ENCODE measurements at places on chromosomes 1 and 21.

GRCh38 chr1:208387908-208388811 lies 144.0 kb upstream of the PLXNA2 start:
- DNase-seq, result no peak

GRCh38 chr1:1397839-1398523 lies 1.2 kb downstream of the CCNL2 start:
- DNase-seq, result no peak

GRCh38 chr1:64320007-64320406 lies 116.6 kb downstream of the UBE2U start:
- no peak for DNase-seq

DNA sequence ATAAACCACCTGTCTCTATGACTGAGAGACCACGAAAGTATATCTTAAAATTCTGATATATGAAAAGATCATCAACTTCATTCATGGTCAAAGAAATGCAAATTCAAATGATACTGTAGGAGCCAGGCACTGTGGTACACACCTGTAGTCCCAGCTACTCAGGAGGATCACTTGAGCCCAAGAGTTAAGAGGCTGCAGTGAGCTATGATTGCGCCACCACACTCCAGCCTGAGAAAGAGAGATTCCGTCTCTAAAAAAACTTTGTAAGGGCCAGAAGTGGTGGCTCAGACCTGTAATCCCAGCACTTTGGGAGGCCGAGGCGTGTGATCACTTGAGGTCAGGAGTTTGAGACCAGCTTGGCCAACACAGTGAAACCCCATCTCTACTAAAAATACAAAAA lies 17.0 kb downstream of the RERE start:
- no peak for DNase-seq

DNA sequence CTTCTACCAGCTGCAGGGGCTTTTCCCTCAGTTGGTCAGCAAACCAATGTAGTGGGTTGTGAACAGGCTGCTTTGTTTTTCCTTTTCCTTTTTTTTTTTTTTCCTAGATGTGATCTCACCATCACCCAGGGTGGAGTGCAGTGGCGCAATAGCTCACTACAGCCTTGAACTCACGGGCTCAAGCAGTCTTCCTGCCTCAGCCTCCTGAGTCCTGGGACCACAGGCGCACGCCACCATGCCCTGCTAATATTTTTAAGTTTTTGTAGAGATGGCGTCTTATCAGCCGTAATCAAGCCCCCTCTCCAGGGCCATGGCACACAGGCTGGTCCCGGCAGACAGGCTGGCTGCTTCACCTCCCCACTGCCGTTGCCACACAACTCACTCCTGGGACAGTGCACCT lies 3.4 kb upstream of the TRIM11 start:
- DNase-seq, result no peak

- DNase-seq, result no peak
Observed at GRCh38 chr21:28089599-28090441, 902.9 kb downstream of the LTN1 start.

- no peak for DNase-seq
Observed at GRCh38 chr1:202923533-202923932, 3.5 kb downstream of the KLHL12 start.

GRCh38 chr1:22709891-22710700 lies 543 bp upstream of the EPHB2 start:
- DNase-seq, result no peak

DNA sequence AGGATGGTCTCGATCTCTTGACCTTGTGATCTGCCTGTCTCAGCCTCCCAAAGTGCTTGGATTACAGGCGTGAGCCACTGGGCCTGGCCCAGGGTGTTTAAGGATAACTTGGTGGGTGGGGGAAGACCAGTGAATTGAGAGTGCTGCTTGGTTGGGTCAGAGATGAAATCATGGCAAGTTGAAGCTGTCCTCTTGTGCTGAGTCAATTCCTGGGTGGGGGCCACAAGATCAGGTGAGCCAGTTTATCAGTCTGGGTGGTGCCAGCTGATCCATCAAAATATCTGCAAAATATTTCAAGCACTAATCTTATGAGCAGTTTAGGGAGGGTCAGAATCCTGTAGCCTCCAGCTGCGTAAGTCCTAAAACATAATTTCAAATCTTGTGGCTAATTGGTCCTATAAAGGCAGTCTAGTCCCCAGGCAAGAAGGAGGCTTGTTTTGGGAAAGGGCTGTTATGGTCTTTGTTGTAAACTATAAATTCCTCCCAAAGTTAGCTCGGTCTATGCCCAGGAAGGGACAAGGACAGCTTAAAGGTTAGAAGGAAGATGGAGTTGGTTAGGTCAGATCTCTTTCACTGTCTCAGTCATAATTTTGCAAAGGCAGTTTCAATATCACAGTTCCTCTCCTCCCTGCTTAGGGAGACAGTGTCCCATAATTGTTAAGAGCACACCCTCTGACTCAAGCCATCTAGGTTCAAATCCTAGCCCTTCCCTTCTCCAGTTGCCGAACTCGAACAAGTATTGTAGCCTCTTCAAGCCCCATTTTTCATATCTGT lies 66.8 kb upstream of the BACH1 start:
- DNase-seq, result no peak

DNA sequence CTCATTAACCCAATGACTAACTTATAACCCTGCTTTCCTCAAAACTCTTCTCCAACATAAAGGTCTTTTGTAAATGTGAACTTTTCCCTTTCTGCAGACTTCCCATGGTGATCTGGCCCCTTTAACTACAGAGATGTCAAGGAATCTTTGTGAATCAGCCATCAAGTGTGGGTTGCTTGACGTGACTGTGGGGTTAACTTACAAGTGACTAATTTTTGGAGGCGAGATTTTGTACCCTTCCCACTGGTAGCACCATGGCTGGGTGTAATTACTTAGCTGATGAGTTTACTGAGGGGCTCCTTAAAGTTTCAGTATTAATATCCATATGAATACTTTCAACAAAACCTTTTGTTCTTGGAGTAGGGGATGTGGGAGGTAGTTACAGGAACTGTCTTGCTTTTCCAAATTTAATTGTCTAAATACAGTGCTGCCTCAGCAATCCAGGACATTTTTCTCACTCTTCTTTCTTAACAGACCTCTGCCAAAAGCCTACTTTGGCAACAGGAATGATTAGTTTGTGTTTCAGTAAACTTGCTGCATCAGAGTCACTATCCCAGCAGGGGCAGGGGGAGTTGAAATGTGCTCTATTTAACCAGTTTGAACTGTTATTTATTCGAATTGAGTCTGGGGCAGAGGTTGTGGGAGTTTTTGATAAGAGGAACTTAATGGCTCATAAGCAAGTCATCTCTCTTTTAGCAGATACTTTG lies 217.3 kb upstream of the FGGY start:
- DNase-seq, result no peak

- DNase-seq, result peak; percentile 68
Observed at GRCh38 chr1:8169364-8170058, 143.4 kb upstream of the ERRFI1 start.

GRCh38 chr21:44893948-44894656 lies 20.6 kb upstream of the PTTG1IP start:
- DNase-seq, result no peak

GRCh38 chr1:53061123-53061858 lies 722 bp upstream of the PODN start:
- no peak for DNase-seq

- DNase-seq, result no peak
Observed at GRCh38 chr1:211640301-211640630, 35.2 kb downstream of the NEK2 start.

- DNase-seq, result no peak
Observed at GRCh38 chr1:108041360-108042142, 76.6 kb upstream of the VAV3 start.

GRCh38 chr1:153763365-153764225 lies 11.6 kb upstream of the SLC27A3 start:
- DNase-seq, result no peak

DNA sequence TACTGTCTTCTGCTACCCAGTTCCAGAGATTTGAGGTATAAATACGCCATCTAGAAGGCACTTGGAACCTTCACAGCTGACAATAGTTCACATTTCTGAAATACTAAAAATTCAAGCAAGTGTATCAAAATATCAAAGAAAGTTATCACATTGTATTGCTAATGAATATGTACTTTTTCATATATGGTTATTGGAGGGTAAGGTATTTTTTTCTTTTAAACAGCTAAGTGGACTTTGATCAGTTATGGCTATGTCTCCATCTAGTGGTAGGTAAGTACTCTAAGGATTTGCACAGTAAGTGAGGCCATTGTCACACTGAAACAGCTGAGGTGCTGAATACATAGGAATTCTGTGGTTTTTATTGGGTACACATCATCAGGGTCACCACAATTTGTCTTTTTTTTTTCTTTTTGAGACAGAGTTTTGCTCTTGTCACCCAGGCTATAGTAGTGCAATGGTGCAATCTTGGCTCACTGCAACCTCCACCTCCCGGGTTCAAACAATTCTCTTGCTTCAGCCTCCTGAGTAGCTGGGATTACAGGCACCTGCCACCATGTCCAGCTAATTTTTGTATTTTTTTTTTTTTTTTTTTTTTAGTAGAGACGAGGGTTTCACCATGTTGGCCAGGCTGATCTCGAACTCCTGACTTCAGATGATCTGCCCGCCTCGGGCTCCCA lies 49.1 kb upstream of the CR2 start:
- no peak for DNase-seq

DNA sequence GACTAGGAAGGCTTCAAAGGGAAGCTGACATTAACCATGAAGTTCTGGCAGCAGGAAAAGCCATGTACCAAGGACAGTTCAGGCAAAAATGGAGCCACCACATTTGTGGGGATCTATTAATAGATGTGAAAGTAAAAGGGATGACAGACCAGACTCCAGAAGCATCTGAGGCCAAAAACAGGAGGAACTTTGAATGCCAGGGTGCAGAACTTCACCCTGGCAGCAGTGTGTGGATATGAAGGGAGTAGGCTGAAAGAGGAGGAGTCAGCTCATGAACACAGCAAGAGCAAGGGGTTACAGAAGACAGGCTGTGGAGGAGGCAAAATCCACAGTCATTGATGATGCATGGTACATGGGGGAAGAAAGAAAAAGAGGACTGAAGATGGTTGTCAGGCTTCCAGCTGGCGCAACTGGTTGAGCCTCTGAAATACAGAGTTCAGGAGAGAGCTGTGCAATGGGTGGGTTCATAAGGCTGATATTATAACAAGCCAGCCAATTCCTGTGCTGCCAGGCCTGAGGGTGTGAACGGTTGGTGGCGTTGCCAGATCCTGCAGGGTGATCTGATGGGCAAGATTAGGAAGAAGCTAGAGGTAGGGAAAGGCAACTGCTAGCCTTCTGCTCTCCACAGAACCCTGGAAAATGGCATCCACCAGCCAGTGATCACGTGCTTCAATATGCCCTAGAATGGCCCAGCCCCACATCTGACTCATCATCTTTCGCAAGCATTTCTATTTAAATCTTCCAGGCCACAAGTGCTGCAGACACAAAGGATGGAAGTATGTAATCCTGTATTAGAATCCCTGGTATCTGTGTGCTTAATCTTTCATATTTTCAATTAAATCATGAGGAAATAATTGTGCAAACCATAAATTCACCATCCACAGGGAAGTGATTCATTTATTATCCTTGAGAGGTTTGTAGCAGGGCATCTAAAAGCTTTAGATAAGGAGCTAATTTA lies 81.9 kb downstream of the SLC25A24 start:
- no peak for DNase-seq

- DNase-seq, result no peak
Observed at GRCh38 chr1:25562101-25562927, 18.9 kb downstream of the LDLRAP1 start.

- no peak for DNase-seq
Observed at GRCh38 chr1:7850786-7851185, 2.1 kb downstream of the UTS2 start.

DNA sequence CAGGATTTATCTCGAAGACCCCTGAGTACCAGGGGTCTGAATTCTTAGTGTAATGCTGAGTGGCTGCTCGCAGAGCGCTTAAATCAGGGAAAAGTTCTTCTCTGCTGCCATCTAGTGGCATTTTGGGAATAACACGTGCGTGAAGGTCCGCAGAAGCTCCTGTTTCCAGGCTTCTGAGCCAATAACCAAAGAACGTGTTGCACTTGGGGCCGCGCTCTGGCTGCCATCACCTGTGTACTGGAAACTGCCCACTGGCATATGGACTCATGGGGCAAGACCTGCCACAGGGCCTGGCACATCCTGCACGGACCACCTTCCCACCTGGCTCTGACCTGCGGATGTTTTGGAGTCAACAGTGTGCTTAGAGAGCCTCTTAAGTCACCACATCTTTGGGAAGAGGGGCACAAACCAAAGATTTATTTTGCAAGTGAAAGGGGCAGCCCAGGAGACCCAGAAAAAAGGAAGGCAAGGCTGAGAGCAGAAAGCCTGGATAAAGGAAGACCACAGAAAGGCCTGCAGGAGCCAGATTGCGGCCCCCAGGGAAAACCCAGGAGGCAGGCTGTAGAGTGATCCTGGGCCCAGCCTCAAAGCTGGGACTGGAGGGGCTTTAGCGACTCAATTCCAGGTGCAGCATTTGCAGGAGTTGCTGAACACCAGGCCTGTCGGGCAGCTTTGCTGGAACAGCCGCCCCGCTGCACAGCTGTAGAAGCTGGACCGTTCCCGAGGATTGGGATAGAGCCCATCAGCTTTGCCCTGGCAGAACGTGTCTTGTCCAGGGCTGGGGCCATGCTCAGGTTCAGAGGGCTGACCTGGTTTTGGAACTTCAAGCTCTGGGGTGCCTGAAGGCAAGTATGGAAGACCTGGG lies 13.0 kb downstream of the CHIT1 start:
- DNase-seq, result no peak

- DNase-seq, result no peak
Observed at GRCh38 chr1:107879927-107880326, 85.1 kb downstream of the VAV3 start.

GRCh38 chr1:2182376-2182775 lies 12.2 kb downstream of the FAAP20 start:
- no peak for DNase-seq

DNA sequence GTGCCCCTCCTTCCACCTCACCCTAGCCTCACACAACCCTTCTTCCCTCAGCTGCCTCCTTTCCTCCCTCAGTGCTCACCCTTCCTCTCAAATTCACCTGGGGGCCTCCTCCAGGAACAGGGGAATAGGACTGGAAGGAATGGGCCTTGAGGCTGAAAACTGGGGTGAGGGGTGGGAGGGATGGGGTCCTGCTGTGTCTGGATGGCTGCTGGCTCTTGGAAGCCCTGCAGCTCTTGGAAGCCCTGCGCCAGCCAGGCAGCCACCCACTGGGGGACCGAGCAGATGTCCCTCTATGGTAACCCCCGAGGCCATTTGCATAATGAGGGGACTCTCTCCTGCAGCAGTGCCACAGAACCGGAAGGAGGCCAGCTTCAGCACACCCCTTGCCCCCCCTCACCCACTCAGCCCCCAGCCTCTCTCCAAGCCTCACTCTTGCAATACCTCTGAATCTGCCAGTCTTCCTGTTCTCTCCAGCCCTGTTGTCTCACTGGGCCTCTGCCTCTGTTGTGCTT lies 85.2 kb downstream of the KIRREL1 start:
- DNase-seq, result no peak

- no peak for DNase-seq
Observed at GRCh38 chr21:38819719-38820159, 14.0 kb downstream of the ETS2 start.

DNA sequence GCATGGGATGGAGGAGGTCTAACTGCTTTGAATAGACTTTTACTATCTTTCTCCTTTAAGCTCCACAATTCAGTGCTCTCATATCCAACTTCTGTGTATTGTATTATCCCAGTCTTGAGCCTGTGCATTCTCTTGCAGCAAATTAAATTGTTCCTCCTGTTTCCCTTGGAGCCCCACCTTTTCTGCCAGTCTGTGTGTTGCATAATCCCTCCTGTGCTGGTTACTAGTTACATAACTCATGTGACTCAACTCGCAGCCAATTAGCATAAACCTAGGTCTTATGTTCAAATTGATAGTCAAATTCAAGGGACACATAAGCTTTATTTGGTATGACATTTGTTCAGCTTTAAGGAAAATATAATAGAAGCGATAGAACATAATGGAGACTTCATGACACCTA lies 1863.5 kb downstream of the MRPL39 start:
- no peak for DNase-seq
